GM04504 (cell line): ENCODE measurements at places on chromosomes 12 and 14.

DNA sequence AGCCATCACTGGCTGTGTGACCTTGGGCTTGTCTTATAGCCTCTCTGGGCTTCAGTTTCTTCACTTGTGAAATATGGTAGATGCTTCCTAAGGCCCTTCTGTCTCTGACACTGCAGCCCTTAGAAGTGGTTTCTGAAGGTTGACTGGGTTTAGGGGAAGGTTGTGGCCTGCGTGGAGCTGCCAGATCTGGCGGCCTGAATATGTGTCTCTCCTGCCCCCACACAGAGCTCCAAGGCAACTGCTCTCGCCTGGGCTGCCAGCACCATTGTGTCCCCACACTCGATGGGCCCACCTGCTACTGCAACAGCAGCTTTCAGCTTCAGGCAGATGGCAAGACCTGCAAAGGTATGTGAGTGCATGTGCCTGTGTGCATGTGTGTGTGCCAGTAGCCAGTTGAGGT is 4.0 kb downstream of the LRP1-AS start:
- no peak for DNase-seq

DNA sequence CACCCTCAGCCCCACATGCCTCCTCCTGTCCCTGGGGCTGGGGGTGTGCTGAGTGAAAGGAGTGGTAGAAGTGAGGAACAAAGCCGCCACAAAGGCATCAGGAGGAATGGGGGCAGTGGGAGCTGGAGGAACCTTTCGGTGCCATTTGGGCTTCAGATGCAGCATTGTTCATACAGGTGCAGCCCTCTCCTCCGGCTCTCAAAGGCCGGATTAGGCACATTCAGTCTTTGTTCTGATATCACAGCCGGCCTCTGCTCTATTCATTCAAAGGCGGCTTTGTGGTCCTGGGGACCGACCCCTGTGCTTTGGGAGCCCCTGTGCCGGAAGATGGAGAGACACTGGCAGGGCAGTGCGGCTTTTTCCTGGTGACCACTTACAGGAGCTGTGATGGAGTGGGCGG is 53.2 kb downstream of the SMOC1 start:
- DNase-seq = no peak

DNA sequence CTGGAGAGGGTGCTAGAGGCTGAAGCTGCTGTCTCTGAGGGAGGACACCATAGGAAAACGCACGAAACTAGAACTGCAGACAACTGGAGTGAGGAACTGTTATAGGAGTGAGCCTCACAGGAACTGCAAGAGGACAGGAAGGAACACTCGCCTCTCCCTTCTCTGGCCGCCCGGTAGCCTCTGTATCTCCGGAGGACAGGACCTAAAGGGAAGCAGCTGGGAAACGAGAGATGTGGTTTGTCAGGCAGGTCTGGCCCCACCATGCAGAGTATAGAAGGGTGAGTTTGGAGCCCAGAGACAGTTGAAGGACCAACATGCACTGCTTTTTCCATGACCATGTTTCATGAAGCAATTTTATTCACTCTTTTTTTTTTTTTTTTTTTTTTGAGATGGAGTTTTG is 127.3 kb downstream of the EFCAB11 start:
- no peak for DNase-seq

- no peak for DNase-seq
Observed at GRCh38 chr12:55830601-55831446, 1.4 kb upstream of the DNAJC14 start.

GRCh38 chr12:65494537-65494936 is 216.1 kb downstream of the MSRB3 start:
- DNase-seq = no peak

- no peak for DNase-seq
Observed at GRCh38 chr12:27814851-27815591, 35.0 kb upstream of the MANSC4 start.

DNA sequence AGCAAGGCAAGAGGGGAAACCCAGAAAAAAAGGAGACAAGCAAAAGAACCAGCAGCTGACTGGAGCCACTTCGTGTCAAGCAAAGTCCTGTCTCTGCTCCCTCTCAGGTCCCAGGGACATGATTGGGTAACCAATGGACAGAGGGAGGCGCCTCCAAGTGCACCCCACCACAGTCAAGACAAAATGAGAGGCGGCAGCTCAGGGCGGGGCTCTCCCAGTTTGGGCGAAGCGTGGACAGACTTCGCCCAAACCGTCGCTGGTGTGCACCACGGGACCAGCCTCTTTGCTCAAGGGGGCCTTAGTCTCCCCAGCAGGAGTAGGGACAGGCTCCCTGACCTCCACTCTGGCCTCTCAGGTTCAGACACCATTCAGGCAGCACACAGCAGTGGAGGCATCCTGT is 1.5 kb upstream of the BEGAIN start:
- no peak for DNase-seq

DNA sequence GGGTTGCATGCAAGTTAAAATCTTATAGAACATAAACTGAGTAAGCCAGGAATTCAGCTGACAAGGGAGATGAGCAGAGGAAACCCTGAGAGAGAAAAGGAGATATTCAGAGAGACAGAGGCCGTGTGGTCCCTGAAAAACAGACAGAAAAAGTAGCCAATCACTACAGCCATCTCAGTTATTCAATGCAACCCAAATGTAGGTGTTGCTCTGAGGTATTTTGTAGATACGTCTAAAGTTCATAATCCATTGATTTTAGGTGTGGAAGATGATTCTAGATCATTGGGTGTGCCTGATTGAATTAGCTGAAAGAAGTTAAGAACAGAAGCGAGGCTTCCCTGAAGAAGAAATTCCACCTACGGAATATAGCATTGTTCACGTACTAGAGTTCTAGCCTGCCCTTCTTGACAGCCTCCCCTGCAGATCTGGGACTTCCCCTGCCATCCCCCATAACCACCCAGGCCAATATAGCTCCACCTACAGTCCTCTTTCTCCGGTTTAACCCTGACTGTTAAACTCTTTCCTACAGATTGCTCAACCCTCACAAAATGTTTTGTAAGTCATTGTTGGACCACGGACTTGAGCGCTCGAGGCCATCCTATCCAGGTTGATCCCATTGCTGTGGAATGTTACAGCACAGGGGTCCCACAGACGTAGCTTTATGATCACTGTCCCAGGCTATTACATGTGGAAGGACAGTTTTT is 21.7 kb downstream of the AICDA start:
- DNase-seq = no peak

DNA sequence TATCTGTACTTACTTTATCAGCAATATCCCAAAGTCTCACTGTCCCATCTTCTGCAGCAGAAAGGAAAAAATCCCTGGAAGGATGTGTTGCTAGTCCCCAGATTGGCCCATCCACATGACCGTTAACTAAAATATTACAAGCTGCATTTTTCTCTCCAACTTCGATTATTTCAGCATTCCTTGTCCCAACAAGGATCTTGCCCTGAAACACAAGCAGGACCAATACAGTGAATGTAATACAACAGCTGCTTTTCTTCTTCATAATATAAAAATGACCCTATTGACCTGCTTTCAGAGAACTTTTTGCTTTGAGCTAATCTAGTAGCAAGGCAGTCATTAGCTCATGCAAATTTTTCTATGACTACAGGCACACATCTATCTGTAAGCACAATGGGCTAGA is 58.3 kb downstream of the ZC3H14 start:
- DNase-seq = no peak

GRCh38 chr12:61490526-61491498 is 769.4 kb upstream of the USP15 start:
- DNase-seq = no peak

GRCh38 chr12:80708259-80708974 is 983 bp downstream of the MYF6 start:
- DNase-seq = no peak

DNA sequence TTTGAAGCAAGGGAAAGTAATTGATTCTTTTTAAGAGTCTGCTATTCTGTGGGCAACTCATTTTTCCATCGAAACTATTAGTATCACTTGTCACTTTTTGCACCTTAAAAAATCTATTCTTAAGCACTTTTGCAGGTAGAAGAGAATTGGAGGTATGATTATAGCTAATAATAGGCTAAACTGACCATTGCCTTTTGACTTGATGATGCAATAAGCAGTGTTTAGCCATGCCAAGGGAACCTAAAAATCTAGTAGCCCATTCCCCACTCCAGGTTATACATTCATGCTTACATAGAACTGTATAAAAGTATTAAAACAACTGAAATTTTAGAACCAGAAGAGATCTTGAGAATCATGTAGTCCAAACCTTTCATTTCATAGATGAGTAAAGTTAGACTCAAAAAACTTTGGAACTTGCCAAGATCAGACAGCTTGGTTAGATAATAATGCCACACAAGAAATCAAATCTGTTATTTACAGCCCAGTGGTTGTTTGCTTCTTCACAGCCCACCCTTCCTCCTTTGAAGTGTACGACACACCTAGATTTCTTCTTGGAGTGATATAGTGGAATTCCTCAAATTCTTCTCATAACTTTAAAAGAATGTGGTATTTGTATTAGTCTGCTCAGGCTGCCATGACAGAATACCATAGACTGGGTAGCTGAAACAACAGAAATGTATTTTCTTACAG is 21.7 kb upstream of the GARIN2 start:
- DNase-seq = no peak

- DNase-seq = no peak
Observed at GRCh38 chr14:70317091-70317968, 42.2 kb downstream of the COX16 start.

DNA sequence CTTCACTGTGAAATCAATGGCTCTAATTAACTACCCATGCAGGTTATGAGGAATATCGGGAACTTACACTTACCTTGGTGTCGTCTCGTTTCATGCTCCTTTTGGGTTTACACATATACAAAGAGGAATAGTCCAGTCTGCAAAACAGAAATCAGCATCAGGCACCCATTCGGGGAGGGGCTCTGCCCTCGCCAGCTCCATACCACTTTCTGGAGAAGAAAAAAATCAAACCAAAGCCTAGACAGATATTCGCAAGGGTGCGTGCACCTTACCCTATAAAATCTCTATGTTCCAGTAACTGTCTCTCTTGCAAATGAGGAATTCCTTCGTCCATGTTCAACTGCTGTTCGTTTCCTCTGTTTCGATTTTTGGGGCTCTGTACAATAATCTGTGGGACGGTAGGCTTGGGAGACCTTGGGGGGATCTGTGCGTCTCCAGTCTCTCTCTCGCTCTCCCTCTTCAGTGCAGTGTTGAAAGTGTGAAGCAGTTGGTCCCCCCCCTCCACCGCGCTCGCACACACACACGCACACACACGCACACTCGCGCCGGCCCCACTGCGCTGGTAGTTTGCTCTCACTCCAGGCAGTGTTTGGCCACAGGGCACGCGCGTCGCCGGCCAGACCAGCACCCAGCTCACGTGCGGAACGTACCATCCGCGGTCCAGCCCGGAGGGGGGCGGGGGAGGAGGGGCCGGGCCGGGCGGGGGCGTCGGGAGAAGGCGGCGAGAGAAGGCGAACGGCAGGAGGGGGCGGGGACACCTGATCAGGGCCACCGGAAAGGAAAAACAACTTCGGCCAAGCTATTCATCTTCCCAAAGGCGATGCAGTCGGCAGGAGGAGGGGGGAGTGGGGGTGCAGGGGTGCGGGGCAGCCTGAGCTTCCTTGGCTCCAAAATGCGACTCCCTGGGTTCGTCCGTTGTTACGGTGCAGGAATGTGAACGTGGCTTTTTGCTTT is at the start of gene BHLHE41:
Gene BHLHE41, minus strand, starts transcription at position 592 of the 954 bp plus-strand sequence. Its CDS starts 258 bp downstream, at position 334.
- DNase-seq = no peak

DNA sequence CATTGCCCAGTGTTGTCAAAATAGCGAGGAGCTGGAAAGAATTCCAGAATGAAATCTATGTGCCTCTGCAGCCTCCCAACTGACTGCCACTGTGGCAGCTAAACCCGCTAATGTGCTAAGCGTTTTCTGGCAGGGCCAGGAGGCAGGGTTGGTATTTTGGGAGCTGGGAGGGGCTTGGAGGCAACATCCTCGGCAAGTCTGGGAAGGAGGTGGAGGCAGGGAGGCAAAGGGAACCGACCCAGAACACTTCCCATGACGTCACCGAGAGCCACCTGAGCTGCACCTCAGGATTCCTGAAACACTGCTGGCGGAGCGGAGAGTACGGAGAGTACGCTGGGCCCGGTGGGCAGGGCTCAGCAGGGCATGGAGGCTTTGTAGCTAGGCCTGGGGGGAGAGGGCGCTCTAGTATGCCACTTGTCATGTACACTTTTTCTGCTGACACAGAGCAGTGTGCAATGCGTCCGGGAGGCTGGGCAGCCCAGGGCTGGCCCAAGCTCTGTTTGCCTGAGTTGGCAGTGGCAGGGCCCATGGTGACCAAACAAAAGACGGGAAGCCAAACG is 81.5 kb downstream of the DPF3 start:
- no peak for DNase-seq

DNA sequence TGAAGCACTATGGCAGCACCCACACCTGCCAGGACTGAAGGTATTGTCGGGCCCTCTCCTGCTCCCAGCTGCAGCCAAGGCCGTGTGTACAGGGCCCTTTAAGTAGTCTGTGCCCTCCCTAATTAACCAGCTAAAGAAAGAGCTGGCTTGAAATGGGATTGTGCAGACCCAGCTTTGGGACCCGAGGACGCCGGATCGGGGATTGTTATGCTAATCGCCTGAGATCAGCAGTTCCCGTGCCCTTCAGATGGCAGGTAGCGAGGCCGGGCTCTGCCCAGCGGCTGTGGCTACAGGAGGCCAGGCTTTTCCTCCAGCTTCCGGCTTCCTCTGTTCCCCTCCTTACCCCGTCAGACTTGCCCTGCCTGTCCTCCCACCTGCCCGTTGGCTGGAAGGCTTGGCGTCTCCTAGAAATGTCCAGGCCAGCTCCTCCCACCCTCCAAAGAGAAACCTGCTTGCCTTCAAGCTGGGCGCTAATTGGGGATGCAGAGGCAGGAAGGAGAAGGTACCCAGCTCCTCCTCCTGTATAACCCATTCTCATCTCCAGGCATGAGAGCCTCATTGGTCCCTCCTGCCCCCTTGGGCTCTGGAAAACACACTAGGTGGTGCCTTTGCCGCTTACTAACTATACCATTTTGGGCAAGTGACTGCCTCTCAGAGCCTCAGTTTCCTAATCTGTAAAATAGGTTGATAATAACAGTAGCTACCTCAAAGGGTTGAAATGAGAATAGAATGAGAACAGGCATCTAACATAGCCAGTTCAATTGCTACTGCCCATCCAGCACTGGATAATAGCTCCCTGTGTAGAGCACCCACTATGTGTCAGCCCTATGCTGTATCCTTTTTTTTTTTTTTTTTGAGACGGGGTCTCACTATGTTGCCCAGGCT is 25.8 kb upstream of the MSI1 start:
- DNase-seq = no peak

DNA sequence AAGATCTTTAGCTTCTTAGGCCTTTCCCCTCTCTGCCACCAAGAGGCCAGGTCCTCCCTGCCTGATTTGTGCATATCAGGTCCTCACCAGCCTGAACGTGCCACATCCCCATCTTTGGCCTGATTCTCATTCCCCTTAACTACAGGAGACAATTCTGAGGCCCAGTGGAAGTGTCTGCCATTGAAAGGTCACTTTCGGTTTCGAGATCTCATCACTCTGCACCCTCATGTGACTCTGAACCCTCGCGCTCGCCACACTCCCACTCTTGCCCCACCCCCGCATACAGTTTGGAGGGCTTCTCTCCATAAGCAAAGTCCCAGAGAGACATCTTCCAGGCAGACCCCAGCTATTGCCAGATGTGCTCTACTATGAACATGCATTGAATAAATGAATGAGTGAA is 189.0 kb downstream of the NTF3 start:
- DNase-seq = no peak
